ENCODE measurements at places on chromosomes 3 and 15.

GRCh38 chr3:45545476-45545875, 49.1 kb upstream of the LIMD1 start:
- no peak for DNase-seq

DNA sequence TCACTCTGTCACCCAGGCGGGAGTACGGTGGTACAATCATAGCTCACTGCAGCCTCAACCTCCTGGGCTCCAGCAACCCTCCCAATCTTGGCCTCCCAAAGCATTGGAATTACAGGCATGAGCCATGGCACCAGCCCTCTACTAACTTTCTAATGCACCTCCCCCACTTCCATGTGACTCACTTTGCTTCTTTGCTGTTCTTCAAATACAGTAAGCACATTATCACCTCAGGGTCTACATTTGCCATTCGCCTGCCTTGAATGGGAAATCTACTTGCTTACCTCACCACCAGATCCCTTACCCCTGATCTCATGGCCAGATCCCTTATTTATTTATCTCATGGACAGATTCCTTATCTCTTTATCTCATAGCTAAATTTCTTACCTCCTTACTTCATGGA, 235.3 kb downstream of the KCNMB2 start:
- DNase-seq: no peak

DNA sequence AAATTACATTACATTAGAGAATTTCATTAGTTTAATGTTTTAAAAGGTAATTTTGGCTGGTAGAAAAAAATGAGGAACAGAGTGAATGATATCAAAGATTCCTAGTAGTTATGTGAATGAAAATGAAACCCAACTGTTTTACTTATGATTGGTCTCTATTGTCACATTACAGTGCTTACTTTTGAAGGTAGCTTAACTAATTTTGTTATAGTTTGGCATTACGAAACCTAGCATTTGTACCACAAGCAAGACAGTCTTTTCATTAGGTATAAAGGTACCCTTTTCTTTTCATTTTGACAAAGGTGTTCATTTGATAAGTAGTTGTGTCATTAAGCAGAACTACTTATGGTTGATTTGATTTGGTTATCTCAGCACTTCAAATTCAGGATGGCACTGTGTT, 6.9 kb downstream of the SELENOT start:
- DNase-seq: no peak

DNA sequence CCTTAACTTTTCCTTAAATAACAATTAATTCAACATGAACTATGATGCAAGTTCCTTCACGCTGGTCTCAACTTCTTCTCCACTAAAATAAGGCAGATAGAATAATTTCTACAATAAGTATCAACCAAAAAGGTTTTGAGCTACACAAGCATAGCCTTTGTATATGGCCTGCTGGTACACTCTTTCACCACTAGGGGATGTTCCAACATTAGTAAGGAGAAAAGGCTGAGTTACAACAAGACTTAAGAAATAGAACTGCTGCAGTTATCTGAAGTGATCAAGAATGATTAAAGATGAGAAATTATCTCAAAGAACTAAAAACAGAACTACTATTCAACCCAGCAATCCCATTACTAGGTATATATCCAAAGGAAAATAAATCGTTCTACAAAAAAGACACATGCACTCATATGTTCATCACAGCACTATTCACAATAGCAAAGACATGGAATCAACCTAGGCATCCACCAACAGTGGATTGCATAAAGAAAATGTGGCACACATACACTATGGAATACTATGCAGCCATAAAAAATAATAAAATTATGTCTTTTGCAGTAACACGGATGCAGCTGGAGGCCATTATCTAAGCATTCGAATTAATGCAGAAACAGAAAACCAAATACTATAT, 14.4 kb downstream of the ATP13A3 start:
- no peak for DNase-seq

DNA sequence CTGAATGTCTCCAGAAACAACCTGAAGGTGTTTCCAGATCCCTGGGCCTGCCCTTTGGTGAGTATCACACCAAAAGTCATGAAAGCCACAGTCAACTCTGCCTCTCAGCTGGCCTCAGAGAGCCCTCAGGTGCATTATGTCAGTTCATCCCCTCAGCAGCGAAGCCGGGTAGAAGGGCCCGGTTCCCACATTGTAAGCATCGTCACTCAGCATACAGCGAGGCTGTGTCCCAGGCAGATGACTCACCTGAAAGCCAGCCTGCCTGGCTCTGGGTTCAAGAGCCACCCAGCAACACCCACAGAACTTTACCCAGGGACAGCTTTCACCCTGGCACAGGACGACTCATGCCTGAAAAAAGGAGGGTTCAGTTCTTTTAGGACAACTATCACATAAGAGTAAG, 91.6 kb downstream of the LRRK1 start:
- no peak for DNase-seq

GRCh38 chr15:83115410-83115809, 8.0 kb downstream of the TM6SF1 start:
- no peak for DNase-seq

- no peak for DNase-seq
Observed at GRCh38 chr3:153000325-153000724, 161.7 kb upstream of the RAP2B start.

GRCh38 chr15:71730277-71731144, 79.8 kb upstream of the NR2E3 start:
- DNase-seq: peak; percentile 54

Measured in natural killer cell (primary cell).